ENCODE measurements at places on chromosomes 3 and 15.

DNA sequence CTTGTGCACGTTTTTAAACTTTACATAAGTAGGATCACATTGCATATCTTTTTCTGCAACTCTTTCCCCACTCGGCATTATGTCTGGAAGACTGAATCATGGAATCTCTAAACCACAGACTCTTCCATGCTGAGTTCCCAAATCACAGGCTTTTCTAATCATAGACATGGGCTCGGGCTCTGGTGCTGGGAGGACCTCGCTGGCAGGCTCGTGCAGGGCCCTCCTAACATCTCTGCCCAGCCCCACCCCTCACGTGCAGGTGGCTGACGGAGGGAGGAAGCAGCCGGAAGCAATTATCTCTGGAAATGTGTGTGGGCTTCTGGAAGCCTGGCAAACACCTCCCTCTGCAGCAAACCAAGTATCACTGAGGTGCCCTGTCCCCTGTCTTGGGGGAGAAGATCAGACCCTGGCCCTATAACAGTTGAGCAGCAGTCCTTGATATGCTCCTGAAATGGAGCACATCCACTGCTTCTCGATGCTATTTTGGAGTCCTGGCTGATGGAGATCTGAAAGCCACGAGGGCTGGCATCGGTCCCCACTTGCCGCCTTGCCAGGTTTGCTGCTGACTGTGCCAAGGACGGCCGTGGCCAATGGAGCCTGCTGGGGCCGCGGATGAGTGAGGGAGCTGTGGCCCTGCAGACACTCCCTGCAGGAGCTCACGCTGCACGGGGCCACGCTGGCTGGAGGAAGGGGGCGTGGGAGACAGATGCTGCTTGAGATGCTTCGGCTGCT, 4.4 kb upstream of the IQSEC1 start:
- DNase-seq = no peak

DNA sequence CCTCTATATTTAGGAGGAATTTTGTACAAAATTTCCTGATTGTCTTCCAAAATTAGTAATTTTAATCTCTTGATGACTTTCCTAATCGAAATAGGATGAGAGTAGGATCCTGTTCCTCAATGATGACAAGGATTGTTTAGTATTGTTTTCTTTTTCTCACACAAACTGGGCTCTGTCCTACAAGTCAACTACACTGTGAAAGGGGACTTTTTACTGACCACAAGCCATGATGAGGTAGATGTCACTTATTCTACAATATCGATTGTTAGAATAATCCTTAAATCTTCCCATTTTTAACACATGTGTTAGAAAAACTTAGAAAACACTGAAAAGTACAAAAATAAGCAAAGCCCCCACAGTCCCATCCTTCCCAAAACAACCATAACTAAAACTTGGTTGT, 35.8 kb upstream of the TSC22D2 start:
- no peak for DNase-seq

- no peak for DNase-seq
These were observed 1169.1 kb upstream of the EPHA6 start for GRCh38 chr3:95645291-95645690.

DNA sequence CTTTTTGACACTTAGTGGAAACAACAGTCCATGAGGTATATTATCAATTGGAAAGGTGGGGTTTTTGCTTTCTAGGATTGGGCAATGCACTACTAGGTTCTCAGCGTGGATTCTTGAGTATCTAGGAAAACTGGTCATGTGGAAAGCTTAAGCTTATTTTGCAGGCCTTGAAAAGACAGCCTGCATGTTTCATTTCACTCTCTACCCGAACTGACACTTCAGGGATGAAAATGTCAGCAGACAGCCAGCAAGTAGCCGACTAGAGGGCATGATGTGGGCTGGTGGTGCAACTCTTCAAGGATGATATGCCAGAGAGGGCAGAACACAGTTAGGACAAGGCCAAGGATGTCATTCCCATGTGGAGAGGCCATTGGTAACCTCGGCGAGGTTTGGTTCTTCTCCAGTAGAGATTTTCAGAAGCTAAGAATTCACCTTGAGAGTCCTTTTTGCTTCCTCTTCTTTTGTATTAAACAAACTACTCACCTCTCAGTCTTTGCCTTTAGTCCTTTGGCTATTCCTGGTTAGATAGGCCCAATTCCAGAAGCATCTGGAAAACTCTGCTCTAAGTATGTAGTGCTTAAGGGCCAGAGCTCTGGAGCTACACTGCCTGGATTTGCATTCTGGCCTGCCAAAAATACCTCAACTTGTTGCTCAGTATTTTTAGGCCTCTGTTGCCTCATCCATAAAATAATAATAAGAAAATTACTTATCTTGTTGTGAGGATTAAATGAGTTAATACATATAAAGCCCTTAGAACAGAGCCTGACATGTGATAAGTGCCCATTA, 17.9 kb downstream of the LPP start:
- no peak for DNase-seq

DNA sequence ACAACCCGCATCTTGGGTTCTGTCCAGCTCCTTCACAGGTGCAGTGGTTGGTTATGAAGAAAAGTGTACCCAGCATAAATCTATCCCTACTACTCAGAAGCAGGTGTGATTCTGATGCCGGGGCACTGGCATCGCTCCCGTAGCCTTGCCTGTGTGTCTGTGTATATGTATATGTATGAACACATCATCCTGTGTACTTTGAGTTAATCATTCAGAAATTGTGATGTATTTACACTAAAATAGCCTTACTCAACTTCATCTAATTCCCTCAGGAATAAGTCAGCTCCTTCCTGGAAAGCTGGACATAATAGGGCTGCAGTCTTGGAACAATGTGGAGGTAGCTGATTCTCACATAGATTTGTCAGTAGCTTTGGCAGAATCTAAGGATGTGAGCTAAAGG, 6.7 kb upstream of the ZBED2 start:
- no peak for DNase-seq

DNA sequence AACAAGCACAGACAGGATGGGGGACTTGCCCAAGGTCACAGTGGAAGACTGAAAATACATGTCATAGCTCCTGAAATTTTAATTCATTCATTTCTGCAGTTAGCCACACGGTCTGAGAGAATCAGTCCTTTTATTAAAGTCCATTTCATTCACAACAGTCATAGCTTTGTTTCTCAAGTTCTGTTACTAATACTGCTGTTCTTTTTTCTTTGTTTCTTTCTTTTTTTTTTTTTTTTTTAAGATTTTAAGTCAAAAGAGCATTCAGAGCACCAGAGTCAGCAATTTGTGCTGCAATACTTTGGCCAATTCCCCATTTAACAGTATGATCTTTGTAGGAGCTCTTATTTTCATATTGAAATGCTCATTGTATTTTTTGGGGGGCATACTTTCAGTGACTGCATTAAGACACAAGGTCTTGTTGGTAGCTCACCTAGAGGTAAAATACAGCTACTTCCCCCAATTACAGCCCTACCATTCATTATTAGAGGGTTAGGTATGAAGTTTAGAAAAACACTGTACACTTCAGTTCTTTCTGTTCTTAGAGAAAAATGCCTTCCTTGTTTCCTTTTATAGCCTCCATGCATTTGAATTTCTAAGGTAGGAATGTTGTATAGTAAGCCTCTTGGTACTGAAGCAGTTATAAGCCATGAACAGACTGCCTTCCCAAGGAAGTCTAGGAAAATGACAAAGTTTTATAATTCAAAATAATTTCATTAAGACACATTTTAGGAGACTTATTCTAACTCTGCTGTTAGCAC, 9.6 kb downstream of the GALK2 start:
- no peak for DNase-seq

- no peak for DNase-seq
These were observed 280.9 kb downstream of the RAP2B start for GRCh38 chr3:153442799-153443487.

- no peak for DNase-seq
These were observed 166.6 kb upstream of the SMAD3 start for GRCh38 chr15:66898656-66899386.

GRCh38 chr3:105907777-105908176, 39.0 kb upstream of the CBLB start:
- no peak for DNase-seq

- DNase-seq = no peak
These were observed at the start of gene RGMA for GRCh38 chr15:93088981-93089726. Gene RGMA, minus strand, starts transcription at chr15:93089211. Its CDS starts 279 bp downstream, at chr15:93088932.

GRCh38 chr15:51576911-51577500, 45.6 kb downstream of the DMXL2 start:
- no peak for DNase-seq

DNA sequence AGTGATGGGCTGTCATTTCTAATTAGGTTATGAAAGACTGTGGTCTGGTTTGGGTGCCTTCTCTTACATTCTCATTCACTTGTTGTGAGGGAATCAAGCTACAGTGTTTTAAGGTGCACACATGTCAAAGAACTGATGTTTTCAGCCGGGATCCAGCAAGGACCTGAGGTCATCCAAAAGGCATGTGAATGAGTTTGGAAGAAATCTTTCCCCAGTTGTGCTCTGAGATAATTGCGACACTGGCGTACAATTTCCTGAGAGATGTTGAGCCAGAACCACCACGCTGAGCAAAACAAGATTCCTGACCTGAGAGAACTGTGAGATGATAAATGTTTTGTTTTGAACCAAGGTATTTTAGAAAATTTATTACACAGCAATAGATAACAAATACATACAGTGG, 295.3 kb upstream of the SLITRK3 start:
- DNase-seq = no peak

All from activated naive CD4-positive, alpha-beta T cell (primary cell).